Hepatocyte (in vitro differentiated cells): ENCODE measurements at places on chromosomes 1 and 21. TPM values are rescaled to one million over a fixed set of nuclear protein-coding genes. Genes with fewer than 3 reads are reported as not detected.

The SLC16A1 gene
- 35.0 and 43.7 TPM in 2 replicates for polyA plus RNA-seq

The CRYAA gene
- not detected in 2 replicates for polyA plus RNA-seq

The ARV1 gene
- polyA plus RNA-seq = 19.9 and 24.4 TPM in 2 replicates

The RGS18 gene
- polyA plus RNA-seq = not detected in 2 replicates

- no peaks in the 10 kb centered on the region for H3K27me3 ChIP-seq
- H3K4me3 ChIP-seq = no peak overlapping the region
- no peaks in the 10 kb centered on the region for H3K36me3 ChIP-seq
- peaks cover 26% of the 10 kb centered on the region for H3K4me1 ChIP-seq
- peak overlapping the region; percentile 29 for H3K27ac ChIP-seq
Observed at GRCh38 chr1:87939444-87939843, 610.8 kb downstream of the LMO4 start.

DNA sequence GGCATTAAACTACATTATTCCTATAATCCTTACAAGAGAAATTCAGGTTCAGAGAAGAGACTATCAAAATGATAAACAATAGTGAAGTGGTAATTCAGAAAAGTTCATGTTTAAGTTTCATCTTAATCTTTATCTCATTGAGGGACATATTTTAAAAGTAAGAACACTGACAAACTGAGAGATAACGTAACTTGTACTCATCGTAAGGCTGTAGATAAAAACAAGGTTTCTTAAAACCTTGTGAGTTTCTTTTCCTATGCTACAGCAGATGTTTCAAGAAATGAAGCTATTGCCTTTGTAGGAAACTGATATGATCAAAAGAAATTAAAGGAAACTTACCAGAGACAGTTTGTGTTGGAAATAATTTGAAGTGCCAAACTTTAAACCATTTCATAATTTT, 65.0 kb downstream of the RERE start:
- no peaks in the 10 kb centered on the region for H3K36me3 ChIP-seq
- H3K27me3 ChIP-seq = no peaks in the 10 kb centered on the region

- no peak overlapping the region for H3K4me3 ChIP-seq
- H3K36me3 ChIP-seq = no peaks in the 10 kb centered on the region
- no peak for DNase-seq
- H3K27ac ChIP-seq = no peak overlapping the region
- no peaks in the 10 kb centered on the region for H3K4me1 ChIP-seq
Observed at GRCh38 chr1:111880881-111881837, 108.3 kb downstream of the KCND3 start.

DNA sequence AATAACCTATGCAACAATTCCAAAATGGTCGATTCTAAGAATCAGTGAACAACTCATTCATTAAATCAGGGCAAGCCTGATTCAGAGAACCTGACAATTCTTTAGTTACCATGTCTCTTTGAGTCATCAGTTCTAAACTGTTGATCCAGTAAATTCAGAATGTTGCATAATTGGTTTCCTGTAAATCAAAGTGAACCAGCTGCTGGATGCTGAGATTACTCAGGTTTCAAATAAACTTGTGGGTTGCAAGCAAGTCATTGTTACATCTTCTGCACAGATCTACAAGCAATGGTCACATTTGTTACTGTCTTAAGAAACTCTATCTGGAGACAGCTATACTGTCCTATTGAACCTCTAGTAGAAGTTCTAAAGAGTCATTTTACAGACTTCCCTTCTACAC, 16.5 kb downstream of the PLA2G2D start:
- no peaks in the 10 kb centered on the region for H3K27me3 ChIP-seq
- H3K27ac ChIP-seq = no peak overlapping the region
- no peak overlapping the region for H3K4me3 ChIP-seq
- H3K4me1 ChIP-seq = no peaks in the 10 kb centered on the region

GRCh38 chr1:87450615-87451209, 122.0 kb downstream of the LMO4 start:
- H3K4me3 ChIP-seq = no peak overlapping the region
- H3K36me3 ChIP-seq = no peaks in the 10 kb centered on the region
- H3K27me3 ChIP-seq = no peaks in the 10 kb centered on the region
- DNase-seq = peak; percentile 8

DNA sequence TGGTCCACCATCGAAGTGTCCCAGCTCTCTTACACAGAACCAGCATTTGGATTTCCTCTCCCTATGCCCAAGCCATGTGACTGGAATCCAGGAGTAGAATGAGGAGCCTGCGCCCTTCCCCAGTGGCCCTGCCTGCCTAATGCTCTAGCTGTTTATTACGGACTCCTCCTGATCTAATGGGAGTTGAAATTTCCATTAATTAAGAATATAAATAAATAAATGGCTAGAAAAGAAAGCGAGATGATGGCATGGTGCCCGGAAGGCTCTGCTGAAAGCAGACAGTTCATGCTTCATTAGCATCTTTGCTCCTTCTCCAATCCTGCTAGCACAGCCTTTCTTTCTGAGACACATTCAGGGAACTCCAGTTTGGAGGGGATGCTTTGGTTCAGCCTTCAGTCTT, 216.2 kb downstream of the SEC16B start:
- no peaks in the 10 kb centered on the region for H3K36me3 ChIP-seq
- no peaks in the 10 kb centered on the region for H3K27me3 ChIP-seq
- no peak for DNase-seq
- H3K4me3 ChIP-seq = no peak overlapping the region
- H3K27ac ChIP-seq = no peak overlapping the region
- no peaks in the 10 kb centered on the region for H3K4me1 ChIP-seq

DNA sequence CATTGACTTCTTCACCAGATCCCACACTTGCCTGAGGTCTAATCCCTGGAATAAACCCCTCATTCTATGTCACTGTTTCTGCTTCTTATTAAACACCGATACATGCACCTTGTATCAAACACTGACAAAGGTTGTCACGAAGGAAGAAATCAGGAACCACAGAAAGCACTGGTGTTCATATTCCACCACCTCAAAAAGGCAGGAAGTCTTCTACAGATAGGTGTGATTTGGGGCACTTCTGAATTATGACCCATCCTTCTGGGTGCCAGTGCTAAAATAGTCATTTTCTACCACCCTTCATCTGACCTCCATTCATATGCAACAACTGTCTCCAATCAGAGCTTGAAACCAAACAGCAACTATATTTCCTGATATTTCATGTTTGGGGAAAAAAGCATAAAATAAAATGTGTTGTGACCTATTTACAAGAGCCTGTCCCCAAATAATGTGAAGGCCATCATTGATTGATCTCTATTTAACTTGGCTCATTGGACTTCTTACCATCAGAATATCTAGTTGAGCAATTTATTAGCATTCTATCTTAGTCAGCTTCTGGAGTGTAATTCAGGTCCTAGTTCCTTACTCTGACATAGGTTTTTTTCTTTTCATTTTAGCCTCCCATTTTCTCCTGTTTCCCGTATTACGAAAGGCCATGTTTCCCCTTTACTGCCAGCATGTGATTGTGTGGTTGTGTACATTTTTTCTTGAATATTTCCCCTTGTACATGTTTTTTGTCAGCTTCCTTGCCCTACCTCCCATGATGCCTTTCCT, 43.1 kb downstream of the DUSP10 start:
- H3K36me3 ChIP-seq = no peaks in the 10 kb centered on the region
- H3K27ac ChIP-seq = no peak overlapping the region
- H3K27me3 ChIP-seq = no peaks in the 10 kb centered on the region
- no peak for DNase-seq

DNA sequence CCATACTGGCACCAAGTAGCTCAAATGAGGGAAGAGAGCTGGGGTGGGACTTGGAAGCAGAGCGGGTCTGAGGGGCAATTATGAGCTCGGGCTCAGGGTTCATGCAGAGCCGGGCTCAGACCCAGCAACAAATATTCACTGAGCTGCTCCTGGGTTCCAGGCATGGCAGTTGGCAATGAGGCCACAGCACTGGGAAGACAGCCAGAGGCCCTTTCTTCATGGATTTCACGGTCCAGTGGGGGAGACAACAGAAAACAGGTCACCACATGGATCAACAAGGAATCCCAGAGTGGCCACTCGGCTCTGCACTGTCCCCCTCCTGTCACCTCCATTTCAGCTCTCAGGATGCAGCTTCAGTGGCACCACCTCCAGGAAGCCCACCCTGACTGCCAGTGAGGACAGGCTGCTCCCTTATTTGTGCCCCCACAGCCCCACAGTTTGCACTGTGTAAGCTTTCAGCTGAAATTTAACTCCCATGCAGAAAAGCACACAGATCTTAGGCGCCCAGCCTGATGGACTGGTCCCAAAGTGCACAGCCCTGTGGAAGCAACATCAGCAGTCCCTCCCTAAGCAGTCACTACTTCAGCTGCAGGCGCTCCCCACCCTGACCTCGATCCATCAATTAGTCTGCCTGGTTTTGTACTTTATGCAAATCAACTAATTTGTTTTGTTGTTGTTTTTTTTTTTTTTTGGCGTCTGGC, 22.4 kb downstream of the ARHGEF19 start:
- H3K4me3 ChIP-seq = no peak overlapping the region
- no peaks in the 10 kb centered on the region for H3K36me3 ChIP-seq
- H3K27me3 ChIP-seq = no peaks in the 10 kb centered on the region
- H3K4me1 ChIP-seq = peaks cover 5% of the 10 kb centered on the region

DNA sequence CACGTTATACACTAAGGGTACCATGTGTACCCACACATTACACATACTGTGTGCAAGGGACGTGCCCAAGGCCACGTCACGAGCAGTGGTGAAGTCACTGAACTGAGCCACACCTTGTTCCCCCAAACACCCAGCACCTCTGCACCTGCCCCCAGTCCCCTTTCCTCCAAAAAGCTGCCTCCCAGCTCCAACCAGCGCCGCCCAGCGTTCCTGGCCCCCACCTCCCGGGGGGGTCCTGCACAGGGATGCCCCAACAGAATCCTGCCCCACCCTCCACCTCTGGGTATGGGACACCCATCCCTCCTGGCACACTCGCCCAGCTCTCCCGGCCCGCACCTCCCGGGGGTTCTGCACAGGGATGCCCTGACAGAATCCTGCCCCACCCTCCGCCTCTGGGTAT, 54.1 kb downstream of the CHD5 start:
- no peak overlapping the region for H3K27ac ChIP-seq
- H3K4me3 ChIP-seq = no peak overlapping the region
- DNase-seq = no peak
- H3K4me1 ChIP-seq = no peaks in the 10 kb centered on the region
- no peaks in the 10 kb centered on the region for H3K27me3 ChIP-seq
- no peaks in the 10 kb centered on the region for H3K36me3 ChIP-seq

GRCh38 chr1:156497743-156498431, 2.7 kb downstream of the MEF2D start:
- H3K36me3 ChIP-seq = no peaks in the 10 kb centered on the region
- H3K27ac ChIP-seq = no peak overlapping the region
- peaks cover 45% of the 10 kb centered on the region for H3K4me1 ChIP-seq
- H3K4me3 ChIP-seq = no peak overlapping the region
- DNase-seq = no peak

GRCh38 chr1:113223546-113223945, 150.5 kb downstream of the LRIG2 start:
- peak; percentile 51 for DNase-seq
- no peaks in the 10 kb centered on the region for H3K36me3 ChIP-seq
- H3K4me3 ChIP-seq = no peak overlapping the region
- peaks cover 17% of the 10 kb centered on the region for H3K4me1 ChIP-seq

DNA sequence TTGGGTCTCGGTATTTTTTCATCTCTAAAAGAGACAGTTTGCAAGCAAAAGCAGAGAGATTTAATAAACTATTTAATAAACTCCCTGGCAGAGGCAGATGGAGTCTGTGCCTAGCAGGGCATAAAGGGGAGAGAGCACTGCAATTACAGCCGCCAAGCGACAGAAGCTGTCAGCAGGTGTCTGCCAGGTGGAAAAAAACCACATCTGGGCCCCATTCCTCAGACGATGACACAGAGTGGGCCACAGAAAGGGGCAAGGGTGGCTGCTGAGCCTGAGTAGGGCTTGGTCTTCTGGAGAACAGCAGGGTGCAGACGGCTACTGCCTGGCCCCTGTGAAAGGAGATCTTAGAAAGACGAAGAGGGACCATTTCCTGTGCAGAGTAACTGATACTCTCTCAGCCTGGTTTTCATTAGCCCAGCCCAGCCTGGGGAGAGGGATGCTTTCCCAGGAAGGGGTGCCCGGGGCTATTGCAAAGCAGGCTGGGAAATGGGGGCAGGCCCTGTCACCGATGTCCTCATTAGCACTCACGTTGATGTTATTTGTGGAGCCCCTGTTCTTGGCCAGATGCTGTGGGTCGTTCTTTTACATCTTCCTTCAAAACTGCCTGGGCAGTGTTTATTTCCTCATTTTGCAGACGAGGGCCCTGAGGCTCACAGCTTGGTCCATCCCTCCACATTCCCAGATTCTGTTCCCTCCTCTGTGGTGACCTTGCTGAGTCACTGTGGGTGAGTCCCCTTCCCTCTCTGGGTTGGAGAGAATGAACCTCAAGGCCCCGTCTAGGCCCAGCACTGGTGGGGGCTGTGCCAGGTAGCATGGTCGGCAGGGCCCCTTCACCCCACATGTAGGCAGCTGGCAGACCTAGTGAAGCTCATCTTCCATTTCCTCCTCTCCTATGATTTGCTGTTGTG, 472.7 kb downstream of the PTPRU start:
- peak; percentile 38 for DNase-seq
- peak overlapping the region; percentile 82 for H3K27ac ChIP-seq
- no peaks in the 10 kb centered on the region for H3K36me3 ChIP-seq
- H3K27me3 ChIP-seq = peaks cover 22% of the 10 kb centered on the region
- no peak overlapping the region for H3K4me3 ChIP-seq

- H3K36me3 ChIP-seq = no peaks in the 10 kb centered on the region
- no peaks in the 10 kb centered on the region for H3K4me1 ChIP-seq
- H3K27ac ChIP-seq = no peak overlapping the region
- H3K4me3 ChIP-seq = no peak overlapping the region
- H3K27me3 ChIP-seq = no peaks in the 10 kb centered on the region
Observed at GRCh38 chr1:151563376-151563775, 23.3 kb downstream of the TUFT1 start.

DNA sequence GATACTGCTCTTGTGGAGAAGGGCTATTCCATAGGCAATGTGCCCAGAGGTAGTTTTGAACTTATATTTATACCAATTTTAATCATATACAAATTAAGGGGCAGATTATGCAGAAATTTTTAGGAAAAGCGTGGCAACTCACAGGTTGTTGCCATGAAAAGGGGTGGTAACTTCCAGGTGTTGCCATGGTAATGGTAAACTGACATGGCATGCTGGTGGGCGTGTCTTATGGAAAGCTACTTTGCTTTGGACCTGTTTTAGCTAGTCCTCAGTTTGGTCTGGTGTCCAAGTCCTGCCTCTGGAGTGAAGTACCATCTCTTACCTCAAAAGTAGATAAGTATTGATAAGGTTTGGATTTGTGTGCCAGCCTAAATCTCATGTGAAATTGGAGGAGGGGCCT, 7.9 kb upstream of the IL23R start:
- no peak overlapping the region for H3K4me3 ChIP-seq
- no peak overlapping the region for H3K27ac ChIP-seq
- H3K4me1 ChIP-seq = no peaks in the 10 kb centered on the region
- no peak for DNase-seq

- H3K27me3 ChIP-seq = no peaks in the 10 kb centered on the region
- no peaks in the 10 kb centered on the region for H3K36me3 ChIP-seq
- H3K4me1 ChIP-seq = no peaks in the 10 kb centered on the region
- no peak for DNase-seq
- no peak overlapping the region for H3K4me3 ChIP-seq
- no peak overlapping the region for H3K27ac ChIP-seq
Observed at GRCh38 chr1:106072909-106073600, 983.4 kb upstream of the PRMT6 start.

- no peak overlapping the region for H3K27ac ChIP-seq
- H3K27me3 ChIP-seq = no peaks in the 10 kb centered on the region
- no peaks in the 10 kb centered on the region for H3K36me3 ChIP-seq
- DNase-seq = no peak
- no peak overlapping the region for H3K4me3 ChIP-seq
Observed at GRCh38 chr1:147752511-147752910, 7.9 kb downstream of the GJA5 start.

- H3K4me3 ChIP-seq = no peak overlapping the region
- DNase-seq = peak; percentile 53
- H3K27ac ChIP-seq = no peak overlapping the region
- no peaks in the 10 kb centered on the region for H3K36me3 ChIP-seq
- no peaks in the 10 kb centered on the region for H3K4me1 ChIP-seq
Observed at GRCh38 chr1:48236716-48237470, 14.4 kb downstream of the SLC5A9 start.
